ENCODE measurements at places on chromosomes 13 and 19. TPM values are rescaled to one million over a fixed set of nuclear protein-coding genes. Genes with fewer than 3 reads are reported as not detected.

The KRTDAP gene
- total RNA-seq, result 56.1 TPM

The INAFM1 gene
- total RNA-seq, result 1.2 TPM

- no peak for DNase-seq
These were observed 45.3 kb downstream of the TNFRSF19 start for GRCh38 chr13:23615395-23616081.

The C19orf85 gene
- total RNA-seq, result 3.9 TPM

- no peak for DNase-seq
These were observed 166.4 kb upstream of the SOX1 start for GRCh38 chr13:111900390-111901131.

GRCh38 chr13:97015661-97016350 is 21.5 kb upstream of the OXGR1 start:
- no peak for DNase-seq

- DNase-seq, result peak; percentile 83
These were observed 45.1 kb downstream of the ATP11A start for GRCh38 chr13:112734696-112735547.

- no peak for DNase-seq
These were observed 294.7 kb downstream of the DCLK1 start for GRCh38 chr13:35836446-35836845.

- DNase-seq, result peak; percentile 84
These were observed 3.2 kb downstream of the NFIC start for GRCh38 chr19:3369337-3370213.

DNA sequence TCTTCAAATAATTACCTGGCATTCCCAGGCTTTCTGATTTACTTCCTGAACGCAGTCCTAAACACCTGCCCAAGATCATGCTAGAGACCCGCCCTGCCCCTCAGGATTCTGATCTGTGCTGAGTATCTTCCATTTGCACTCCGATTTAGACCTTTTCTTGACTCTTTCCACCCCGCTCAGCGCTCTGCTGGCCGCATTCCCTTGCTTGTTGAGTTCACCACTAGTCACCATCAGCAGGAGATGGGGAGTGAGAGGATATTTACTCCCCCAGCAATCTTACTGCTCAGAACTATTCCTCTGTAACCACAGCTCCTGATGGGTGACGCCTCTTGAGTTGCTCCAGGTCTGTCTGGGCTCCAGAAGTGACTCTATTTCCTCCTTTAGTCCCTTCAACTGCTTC is 419.4 kb upstream of the MIR17HG start:
- DNase-seq, result no peak

The SLC10A2 gene
- total RNA-seq, result 5.1 TPM

GRCh38 chr13:111280681-111281585 is 39.5 kb upstream of the TEX29 start:
- DNase-seq, result peak; percentile 61

DNA sequence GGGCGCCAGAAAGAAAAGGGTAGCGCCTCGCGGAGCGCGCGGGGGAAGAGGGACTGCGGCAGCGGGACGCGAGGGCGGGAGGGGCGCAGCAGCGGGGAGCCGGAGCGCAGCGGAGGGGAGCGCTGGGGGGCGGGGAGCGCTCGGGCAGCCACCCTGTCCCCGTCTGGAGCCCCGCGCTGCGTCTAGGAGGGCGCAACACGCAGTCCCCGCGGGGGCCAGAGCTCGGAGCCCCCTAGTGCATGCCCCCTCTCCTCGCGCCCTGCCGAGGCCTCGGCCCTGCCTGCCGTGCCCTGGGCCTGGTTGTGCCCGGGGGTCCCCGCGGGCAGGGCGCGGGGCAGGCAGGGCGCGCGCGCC is 37.9 kb downstream of the SOX1 start:
- no peak for DNase-seq

GRCh38 chr13:39335721-39336120 is 267.3 kb downstream of the LHFPL6 start:
- DNase-seq, result no peak

GRCh38 chr19:778910-779653 is 18.2 kb upstream of the PTBP1 start:
- peak; percentile 97 for DNase-seq

The KIRREL2 gene
- not detected for total RNA-seq

DNA sequence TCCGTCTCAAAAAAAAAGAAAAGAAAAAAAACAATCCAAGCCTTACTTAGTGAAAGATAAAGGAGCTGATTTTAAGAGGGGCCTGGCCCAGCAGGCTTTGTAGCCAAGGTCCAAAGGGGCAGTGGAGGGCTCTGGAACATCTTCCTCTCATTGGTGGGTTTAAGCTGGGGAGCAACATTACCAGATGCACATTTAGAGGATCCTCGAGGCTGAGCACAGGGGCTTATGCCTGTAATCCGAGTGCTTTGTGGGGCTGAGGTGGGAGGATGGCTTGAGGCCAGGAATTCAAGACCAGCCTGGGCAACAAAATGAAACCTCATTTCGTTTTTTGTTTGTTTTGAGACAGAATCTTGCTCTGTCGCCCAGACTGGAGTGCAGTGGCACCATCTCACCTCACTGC is 8.0 kb upstream of the TMEM160 start:
- DNase-seq, result peak; percentile 45

The KLHL1 gene
- 1.4 TPM for total RNA-seq

DNA sequence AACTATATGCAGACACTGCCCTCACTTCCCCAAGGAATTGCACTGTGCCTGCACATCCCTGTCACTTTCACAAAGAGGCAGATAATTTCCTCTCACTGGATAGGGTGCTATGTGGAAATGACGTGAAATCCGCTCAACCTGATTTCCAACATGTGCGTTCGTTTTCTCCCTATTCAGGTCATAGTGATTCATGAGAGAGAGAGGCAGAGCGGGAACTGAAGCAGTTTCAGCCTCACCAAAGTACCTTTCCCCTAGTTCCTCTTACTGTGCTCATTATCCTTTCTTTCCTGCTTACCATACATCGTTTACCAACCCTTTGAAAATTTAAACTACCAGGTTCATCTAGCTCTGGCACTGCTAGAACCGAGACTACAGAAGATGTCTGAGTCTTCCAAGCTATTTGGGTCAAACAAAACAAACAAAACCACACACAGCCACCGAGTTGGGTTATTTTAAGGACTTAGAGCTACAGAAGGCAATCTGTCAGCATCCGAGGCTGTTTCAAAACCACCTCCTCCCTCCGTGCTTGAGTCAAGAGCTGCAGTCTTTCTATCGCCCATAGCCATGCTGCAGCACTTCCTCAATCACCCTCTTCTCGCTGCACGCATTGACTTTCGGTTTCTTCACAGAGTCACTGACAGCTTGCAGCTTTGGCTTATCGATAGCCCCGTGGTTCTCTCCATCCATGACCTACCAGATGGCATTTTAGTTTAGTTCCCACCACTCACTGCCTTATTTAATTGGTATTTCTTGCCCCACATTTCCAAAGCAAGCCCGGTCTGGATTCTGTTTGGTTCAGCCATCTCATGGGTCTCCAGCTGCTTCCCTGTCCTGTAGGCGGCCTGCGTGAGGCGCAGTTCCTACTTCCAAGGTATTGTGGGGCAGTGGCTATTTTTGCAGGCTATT is 1395.8 kb downstream of the EFNB2 start:
- DNase-seq, result peak; percentile 45

- DNase-seq, result no peak
These were observed 18.8 kb upstream of the GPR183 start for GRCh38 chr13:99326012-99326411.

DNA sequence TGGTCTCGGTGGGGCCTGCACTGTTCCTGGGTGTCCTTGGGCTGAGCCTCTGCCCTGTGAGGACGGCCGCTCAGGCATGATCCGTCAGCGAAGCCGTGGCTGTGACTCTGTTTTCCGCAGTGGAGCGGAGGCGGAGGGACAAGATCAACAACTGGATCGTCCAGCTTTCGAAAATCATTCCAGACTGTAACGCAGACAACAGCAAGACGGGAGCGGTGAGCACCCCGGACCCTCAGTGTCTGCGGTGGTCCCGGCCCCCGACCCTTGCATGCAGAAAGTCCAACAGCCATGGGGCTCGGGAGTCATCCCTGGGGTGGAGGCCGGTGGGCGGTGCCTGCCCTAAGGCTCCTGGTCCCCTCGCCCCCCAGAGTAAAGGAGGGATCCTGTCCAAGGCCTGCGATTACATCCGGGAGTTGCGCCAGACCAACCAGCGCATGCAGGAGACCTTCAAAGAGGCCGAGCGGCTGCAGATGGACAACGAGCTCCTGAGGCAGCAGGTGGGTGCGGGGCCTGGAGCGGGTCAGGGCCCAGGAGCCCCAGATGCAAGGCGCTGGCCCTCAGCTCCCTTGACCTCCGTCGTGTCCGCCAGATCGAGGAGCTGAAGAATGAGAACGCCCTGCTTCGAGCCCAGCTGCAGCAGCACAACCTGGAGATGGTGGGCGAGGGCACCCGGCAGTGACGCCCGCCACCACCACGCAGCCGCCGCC is 3.6 kb upstream of the HAMP start:
- DNase-seq, result no peak

- no peak for DNase-seq
These were observed 1.6 kb downstream of the LYL1 start for GRCh38 chr19:13100841-13101589.

- DNase-seq, result no peak
These were observed 19.3 kb downstream of the CCNE1 start for GRCh38 chr19:29831041-29831548.

DNA sequence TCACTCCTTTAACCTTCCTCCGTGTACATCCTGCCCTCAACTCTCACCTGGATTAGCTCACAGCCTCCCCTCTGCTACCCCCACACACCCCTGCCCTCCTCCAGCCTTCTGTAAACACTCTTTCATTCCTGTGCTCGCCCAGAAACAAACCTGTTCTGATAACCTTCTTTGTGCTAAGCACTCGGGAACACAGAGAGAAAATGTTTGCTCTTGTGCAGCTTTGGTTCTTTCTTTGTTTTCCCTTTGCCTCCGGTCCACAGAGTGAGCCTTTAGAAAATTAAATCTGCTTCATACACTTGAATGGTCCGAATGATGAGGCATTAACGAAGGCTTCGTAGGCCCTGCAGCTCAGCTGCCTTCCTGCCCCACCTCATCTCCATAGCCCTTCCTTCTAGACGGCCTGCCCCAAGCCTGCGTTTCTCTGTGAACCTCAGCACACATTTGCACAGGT is 6.6 kb upstream of the ZDHHC20 start:
- no peak for DNase-seq

GRCh38 chr13:26621731-26622401 is 64.4 kb downstream of the WASF3 start:
- DNase-seq, result no peak

Measured in umbilical cord (tissue), 2 donors.